Fibroblast of lung (primary cell): ENCODE measurements at places on chromosomes 16 and 17. TPM values are rescaled to one million over a fixed set of nuclear protein-coding genes. Genes with fewer than 3 reads are reported as not detected.

Gene DPEP3
- not detected in 2 replicates for polyA plus RNA-seq

Gene FZD2
- polyA plus RNA-seq = 14.0 and 23.2 TPM in 2 replicates

Gene ENO3
- polyA plus RNA-seq = 2.0 and 2.3 TPM in 2 replicates

Gene KRT33A
- polyA plus RNA-seq = not detected in 2 replicates

Gene FOXL1
- polyA plus RNA-seq = 5.9 and 19.0 TPM in 2 replicates

Gene ST3GAL2
- 13.1 and 13.5 TPM in 2 replicates for polyA plus RNA-seq

Gene DOC2B
- polyA plus RNA-seq = not detected in 2 replicates
